ENCODE measurements at places on chromosomes 1 and 21.

DNA sequence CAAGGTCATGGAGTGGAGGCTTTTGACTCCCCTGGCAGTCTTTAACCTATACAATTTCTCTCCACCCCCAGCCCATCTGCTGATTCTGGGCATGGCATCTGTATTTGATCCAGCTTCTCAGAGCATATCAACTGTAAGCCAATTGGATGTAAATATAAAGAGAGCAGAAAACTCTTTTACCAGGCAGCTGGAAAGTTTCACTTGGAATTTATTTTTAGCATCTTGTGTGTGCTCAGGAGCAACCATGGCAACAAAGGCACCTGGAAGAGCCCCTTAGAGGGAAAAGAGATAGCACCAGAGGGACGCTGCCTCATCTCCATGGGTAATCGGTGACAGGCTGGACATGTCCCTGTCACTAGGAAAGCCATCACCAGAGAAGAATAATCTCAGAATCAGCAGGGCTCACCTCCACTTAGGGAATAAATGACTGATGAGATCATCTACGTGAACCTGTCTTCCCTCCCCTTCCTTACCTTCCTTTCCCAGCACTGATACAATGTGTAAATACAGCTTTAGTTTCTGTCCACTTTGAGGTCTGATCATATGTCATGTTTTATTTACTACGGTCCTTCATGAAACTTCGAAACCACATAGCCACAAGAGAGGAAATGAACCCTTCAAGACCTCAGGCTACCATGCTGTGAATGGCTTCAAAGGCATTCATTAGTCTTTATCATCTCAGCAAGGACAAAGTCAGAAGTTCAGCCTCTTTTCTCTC is 25.3 kb upstream of the SIPA1L2 start:
- DNase-seq, result no peak

- no peak for DNase-seq
These were observed 58.8 kb downstream of the RAB3GAP2 start for GRCh38 chr1:220213382-220213983.

DNA sequence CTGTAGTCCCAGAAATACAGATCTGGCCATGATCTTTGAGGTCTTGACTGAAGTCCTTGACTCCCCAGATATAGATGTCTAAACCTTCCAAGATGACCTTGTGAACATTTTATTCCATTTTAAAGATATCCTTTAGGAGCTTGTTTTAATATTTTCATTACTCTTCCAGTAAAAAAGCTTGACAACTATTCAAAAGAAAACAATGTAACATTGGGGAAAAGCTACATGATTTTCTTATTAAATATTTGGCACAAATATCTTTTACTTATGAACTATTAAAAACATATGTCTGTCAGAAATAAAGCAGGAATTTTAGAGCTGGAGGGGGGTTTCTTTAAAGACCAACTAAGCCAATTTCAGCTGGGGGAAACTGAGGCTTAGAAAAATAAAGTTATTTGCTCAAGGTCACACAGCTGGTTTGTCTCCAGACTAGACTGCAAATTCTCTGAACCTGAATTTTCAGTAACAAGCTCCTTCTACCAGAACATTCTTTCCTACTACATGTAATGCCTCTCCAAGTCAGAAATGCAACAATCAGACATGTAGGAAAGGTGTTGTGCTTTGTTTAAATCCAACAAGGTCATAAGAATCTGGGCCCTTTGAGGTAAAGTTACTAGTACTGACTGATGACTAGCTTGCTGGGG is 67.0 kb upstream of the PTCH2 start:
- DNase-seq, result no peak

DNA sequence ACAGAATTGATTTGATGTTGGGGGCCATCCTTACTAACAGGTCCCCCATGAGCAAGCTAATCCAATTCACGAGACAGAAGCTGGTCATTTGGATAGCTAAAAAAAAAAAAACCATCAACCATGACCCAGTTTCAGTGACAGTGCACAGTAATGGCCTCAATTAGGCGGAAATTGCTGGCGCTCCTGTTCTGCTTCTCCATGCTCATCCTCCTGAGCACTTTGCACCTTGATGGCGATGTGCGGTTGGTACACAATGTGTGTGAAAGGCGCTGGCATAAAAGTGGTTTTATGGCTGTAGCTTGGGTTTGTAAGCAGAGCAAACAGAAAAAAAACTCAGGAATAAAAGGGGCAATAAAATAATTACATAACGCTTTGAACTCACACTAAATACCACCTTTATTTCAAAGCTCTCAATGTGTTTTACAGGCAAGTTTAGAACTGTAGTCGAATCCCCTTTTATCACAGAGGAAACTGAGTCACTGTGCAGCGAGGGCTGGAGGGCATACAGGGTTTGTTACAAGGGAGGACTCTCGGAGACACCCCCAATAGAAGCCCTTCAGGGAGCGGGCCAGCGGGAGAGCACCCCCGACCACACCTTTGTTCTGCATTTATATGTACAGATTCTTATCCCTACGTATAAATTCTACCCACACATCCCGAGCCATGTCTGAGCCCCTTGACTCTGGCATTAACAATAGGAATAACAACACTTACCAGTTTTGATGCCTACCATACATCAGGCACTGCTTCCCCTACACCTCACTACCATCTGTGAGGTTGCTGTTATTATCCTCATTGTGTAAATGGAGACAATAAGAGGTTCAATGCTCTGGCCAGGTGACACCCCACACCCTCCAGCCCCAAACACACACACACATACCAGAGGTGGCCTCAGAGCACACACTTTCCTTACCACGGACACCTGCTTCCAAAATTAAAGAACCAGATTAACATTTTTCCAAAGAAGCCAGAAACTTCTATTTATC is 213.5 kb upstream of the IRF2BP2 start:
- no peak for DNase-seq

Measured in Jurkat, Clone E6-1 (cell line).